ENCODE measurements at places on chromosomes 16 and 17.

DNA sequence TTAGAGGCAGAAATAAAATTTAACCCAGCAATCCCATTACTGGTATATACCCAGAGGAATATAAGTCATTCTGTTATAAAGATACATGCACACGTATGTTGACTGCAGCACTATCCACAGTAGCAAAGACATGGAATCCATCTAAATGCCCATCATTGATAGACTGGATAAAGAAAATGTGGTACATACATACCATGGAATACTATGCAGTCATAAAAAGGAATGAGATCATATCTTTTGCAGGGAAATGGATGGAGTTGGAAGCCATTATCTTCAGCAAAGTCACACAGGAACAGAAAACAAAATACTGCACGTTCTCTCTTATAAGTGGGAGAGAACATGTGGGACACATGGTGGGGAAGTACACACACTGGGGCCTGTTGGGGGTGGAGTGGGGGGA is 23.1 kb downstream of the SSH2 start:
- no peak for DNase-seq

- DNase-seq: no peak
Measured at GRCh38 chr17:9209781-9210370, 188.6 kb downstream of the NTN1 start.

- DNase-seq: peak; percentile 3
Measured at GRCh38 chr17:83201206-83202001, 122.0 kb downstream of the METRNL start.

GRCh38 chr17:77281122-77281903 is 140.5 kb downstream of the SEC14L1 start:
- peak; percentile 64 for DNase-seq

GRCh38 chr16:70290949-70291519 is 1.7 kb upstream of the AARS1 start:
- DNase-seq: no peak

- peak; percentile 84 for DNase-seq
Measured at GRCh38 chr16:85935974-85936760, 37.2 kb downstream of the IRF8 start.

DNA sequence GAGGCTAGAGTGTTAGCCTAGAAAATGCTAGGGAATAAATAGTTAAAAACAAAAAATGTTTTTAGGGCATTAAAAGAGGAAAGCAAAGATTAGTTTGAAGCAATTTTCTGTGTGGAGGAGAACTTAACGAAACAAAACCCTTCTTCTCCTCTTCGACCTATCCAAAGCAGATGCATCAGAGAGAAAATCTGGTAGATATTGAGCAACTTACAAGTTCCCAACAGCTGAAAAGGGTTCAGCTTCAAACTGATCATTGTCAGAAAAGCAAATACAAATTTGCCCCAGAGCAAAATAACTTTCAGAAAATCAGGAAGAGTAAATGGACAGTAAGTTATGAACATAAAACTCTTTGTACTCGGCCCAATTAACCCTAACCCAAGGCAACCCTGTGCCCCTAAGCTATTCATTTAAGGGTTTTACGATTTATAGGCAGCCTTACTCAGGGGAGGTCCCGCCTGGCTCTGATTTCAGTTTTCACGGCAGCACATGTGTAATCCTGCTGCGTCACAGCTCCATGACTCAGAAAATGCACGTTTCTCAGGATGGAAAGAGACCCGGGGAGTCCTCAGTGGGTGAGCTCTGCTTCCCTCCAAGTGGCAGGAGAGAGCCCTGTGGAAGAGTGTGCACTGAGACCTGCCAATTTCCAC is 405.7 kb upstream of the SALL1 start:
- DNase-seq: no peak

GRCh38 chr16:57024894-57025680 is 35.7 kb downstream of the NLRC5 start:
- no peak for DNase-seq

GRCh38 chr17:75734674-75735294 is 13.5 kb downstream of the ITGB4 start:
- DNase-seq: no peak

DNA sequence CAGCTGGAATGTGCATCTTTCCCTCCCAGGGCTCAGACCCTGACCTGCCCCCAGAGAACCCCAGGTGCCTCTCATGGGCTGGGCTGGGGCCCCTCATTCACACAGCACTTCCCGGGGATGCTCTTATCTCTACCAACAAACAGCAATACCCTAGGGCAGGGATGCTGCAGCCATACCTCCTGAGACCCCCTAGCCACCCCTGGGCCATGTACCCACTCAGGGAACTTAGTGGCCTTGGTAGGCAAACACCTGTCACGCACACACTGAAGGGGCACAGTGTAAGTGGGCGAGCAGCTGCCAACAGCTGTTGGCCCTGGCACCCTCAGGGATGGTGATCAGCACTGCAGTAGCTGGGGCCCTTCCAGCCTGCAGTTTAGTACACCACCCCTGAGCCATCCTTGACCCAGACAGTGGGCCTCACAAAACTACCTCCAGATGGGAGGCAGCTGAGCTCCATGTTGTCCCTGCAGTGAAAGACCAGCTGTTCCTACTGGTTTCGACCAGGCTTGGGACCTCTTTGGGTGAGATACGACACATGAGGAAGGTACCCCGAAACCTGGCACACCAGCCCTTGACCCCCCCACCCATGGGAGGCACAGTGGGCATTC is 1723.6 kb downstream of the TP53TG3F start:
- DNase-seq: no peak

DNA sequence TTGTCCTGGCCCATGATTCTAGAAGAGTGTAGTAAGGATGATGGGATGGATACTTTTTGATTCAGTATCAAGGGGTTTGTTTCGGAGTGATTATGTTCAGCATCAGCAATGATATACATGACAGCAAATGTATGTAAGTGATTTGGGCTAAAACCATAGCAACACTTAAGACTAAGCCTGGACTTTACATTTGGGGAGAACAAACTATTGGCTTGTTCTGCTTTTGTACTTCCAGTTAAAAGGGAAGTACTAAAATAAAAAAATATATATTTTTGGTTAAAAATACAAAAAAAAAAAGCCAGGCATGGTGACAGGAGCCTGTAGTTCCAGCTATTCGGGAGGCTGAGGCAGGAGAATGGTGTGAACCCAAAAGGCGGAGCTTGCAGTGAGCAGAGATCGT is 20.5 kb upstream of the DHX8 start:
- DNase-seq: no peak

DNA sequence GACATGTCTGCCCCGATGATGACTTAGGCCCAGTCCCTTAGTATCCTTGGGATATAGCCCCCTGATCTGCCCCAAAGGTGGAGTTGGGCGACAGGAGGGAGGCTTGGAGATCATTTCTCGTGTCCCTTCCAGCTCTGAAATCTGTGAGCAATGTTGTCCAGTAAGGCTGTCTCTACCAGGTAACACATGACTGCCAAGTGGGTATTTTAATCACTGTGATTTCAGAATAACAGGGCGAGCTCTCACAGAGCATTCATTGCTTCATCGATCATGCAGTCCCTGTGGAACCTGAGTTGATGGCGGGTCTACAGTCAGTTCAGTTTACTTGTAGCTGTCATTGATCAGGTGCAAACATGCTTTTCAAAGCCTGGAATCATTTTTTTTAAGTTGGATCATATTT is 39.2 kb downstream of the KSR1 start:
- no peak for DNase-seq

GRCh38 chr17:81280571-81280970 is 14.5 kb downstream of the SLC38A10 start:
- DNase-seq: no peak

- no peak for DNase-seq
Measured at GRCh38 chr16:65077181-65077580, 44.7 kb downstream of the CDH11 start.

GRCh38 chr17:39271546-39271945 is 45.8 kb upstream of the STAC2 start:
- no peak for DNase-seq

GRCh38 chr17:21039839-21040575 is 2.8 kb downstream of the USP22 start:
- DNase-seq: no peak

DNA sequence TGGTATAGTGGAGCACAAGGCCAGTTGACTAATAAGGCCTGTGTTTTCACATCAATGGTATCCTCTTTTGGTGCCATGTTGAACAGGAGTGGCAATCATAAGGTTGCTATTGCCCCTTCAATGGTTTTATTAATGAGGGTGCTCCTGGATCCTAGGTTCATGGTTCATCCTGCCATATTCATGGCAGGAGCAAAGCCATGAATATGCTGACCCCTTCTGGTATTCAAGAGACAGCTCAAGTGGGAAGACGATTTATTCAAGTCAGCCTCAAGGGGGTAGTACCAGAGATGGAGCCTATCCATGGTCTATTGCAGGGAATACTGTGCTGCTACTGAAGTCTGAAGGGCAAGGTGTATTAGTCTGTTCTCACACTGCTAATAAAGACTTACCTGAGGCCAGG is 2.6 kb downstream of the ABCA9 start:
- no peak for DNase-seq

- DNase-seq: no peak
Measured at GRCh38 chr17:77427391-77427991, 286.7 kb downstream of the SEC14L1 start.

DNA sequence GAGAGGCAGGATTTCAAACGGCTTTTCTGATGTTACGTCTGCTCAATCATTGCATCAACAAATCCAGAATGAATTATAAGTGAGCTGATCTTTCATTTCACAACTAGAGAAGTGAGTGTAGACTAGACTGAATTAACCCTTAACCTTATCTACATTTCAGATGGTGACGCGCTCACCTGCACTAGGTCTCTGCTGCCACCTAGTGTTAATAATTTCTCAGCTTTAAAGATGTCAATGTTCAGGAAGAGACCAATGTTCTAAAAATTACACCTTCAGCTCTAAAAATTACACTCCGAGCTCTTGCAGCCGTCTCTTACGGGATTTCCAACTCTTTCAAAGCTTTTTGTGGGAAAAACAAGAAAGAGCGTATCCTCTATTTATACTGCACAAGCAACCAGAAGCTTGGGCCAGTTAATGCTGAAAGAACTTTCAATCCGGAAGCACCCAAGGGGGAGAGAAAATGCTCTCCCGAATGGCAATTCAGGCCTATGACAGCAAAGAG is 88.2 kb upstream of the FA2H start:
- DNase-seq: no peak

GRCh38 chr16:88444826-88445582 is 8.1 kb upstream of the ZFPM1 start:
- DNase-seq: no peak

GRCh38 chr17:55693254-55694216 is 29.1 kb downstream of the TMEM100 start:
- no peak for DNase-seq

DNA sequence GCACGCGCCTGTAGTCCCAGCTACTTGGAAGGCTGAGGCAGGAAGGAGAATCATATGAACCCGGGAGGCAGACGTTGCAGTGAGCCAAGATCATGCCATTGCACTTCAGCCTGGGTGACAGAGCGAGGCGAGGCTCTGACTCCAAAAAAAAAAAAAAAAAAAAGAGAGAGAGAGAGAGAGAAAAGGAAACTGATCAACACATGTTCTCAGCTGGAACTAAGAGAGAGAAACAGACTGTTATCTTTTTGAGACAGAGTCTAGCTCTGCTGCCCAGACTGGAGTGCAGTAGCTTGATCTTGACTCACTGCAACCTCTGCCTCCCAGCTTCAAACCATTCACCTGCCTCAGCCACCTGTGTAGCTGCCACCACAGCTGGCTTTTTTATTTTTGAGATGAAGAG is 60.4 kb downstream of the STH start:
- DNase-seq: no peak

- peak; percentile 24 for DNase-seq
Measured at GRCh38 chr17:47802341-47803022, 19.1 kb downstream of the OSBPL7 start.

DNA sequence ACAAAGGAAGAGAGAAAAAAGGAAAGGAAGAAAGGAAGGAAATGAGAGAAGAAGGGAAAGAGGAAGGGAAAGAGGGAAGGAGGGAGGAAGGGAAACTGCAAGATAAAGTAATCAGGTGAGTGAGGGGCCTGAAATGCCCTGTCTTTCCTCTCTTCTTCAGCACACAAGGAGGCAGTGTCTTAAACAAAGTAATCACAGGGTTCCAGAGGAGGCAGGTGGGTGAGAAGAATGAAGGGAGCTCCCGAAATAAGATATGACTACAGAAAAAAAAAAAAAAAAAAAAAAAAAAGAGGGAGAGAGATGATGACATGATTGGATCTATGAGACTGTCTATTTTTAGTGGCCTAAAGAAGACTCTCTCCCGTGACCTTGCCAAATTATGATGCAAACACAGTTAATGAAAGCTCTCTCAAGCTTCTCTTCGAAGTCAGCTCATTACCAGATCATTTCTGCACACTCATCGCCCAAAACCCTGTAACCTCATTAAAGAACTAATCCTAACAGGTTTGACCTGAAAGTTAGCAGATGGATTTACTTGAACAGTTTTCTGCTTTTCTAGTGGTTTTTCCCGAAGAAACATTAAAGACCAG is 53.6 kb downstream of the CDH11 start:
- DNase-seq: no peak

GRCh38 chr16:50640391-50640790 is 40.7 kb downstream of the SNX20 start:
- DNase-seq: no peak

DNA sequence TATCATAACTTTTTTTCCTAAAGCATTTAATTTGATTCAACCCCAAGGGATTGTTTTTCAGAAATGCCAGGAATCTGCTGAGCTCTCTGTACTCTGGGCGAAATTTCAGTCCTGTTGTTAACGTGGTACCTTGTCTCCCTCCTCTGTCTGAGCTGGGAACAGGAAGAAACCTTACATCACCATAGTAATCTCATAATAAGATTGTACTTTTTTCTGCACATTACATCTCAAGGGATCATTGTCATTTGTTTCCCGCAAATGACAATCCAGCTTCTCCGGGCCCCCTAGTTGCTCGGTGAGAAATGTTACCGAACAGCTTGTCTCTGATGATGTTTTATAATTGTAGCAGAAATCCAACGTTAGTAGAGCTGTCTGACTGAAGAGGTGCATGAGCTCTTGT is 152.7 kb upstream of the ERCC4 start:
- no peak for DNase-seq

DNA sequence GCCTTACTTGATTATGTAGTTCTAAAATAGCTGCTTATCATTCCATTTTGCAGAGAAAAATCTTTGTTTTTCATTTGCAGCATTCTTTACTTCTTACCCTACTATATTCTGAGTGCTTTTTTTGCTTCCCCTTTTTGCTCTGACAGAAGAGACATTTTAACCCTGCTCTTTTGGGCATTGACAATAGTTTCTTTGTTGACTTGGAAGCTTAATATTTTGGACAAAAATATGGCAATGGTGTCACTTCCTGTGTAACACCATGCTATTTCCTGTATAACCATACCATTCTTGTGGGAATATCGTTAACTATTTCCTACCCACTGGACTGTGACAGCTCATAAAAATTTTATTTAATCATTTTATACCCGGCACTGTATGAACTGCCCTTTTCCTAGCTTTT is 747.1 kb downstream of the CDH8 start:
- DNase-seq: no peak

- no peak for DNase-seq
Measured at GRCh38 chr17:55742272-55743102, 8.4 kb upstream of the PCTP start.

- DNase-seq: no peak
Measured at GRCh38 chr17:9371019-9371418, 204.6 kb downstream of the STX8 start.

GRCh38 chr16:62615526-62615925 is 579.3 kb upstream of the CDH8 start:
- no peak for DNase-seq
